CD4-positive, alpha-beta memory T cell (primary cell): ENCODE measurements at places on chromosomes 4 and X. TPM values are rescaled to one million over a fixed set of nuclear protein-coding genes. Genes with fewer than 3 reads are reported as not detected.

Gene CCNA2
- total RNA-seq = 1.2 TPM

Gene C4orf50
- total RNA-seq = 0.26 TPM

Gene MAGEA2B
- not detected for total RNA-seq

Gene MRPL1
- 23.3 TPM for total RNA-seq

Gene GLA
- total RNA-seq = 13.1 TPM

Gene RS1
- not detected for total RNA-seq

Gene RTL3
- not detected for total RNA-seq

GRCh38 chr4:59217910-59218631 is 1982.1 kb upstream of the ADGRL3 start:
- H3K4me1 ChIP-seq = no peaks in the 10 kb centered on the region
- no peak overlapping the region for H3K27ac ChIP-seq
- no peak overlapping the region for H3K4me3 ChIP-seq

GRCh38 chrX:18951032-18951431 is 32.9 kb downstream of the PHKA2 start:
- no peak overlapping the region for H3K27ac ChIP-seq
- no peaks in the 10 kb centered on the region for H3K36me3 ChIP-seq
- H3K4me3 ChIP-seq = no peak overlapping the region
- DNase-seq = no peak

DNA sequence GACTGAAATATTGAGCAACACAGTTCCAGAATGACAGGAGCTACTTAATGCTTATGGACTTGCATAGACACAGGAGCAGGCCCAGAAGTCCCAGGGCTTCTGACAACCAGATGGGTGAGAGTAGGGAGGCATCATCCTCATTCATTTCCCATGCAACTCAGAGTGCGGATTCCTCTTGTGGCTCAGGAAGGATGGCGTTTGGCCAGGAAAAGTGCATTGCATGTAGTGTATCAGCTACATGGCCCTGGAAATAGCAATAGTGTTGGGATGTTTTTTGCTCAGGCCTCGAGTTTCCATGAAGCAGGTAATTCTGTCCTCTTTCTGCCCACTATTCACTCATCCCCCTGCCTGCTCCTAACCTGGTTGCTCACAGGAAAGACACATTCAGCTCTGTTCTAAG is 136.6 kb downstream of the PDGFRA start:
- H3K4me1 ChIP-seq = no peaks in the 10 kb centered on the region
- no peaks in the 10 kb centered on the region for H3K27me3 ChIP-seq
- no peaks in the 10 kb centered on the region for H3K36me3 ChIP-seq
- DNase-seq = no peak
- no peak overlapping the region for H3K4me3 ChIP-seq
- no peak overlapping the region for H3K27ac ChIP-seq

GRCh38 chr4:165828928-165829327 is 44.1 kb upstream of the TLL1 start:
- H3K4me1 ChIP-seq = no peaks in the 10 kb centered on the region
- H3K4me3 ChIP-seq = no peak overlapping the region
- no peak for DNase-seq
- H3K27ac ChIP-seq = no peak overlapping the region

DNA sequence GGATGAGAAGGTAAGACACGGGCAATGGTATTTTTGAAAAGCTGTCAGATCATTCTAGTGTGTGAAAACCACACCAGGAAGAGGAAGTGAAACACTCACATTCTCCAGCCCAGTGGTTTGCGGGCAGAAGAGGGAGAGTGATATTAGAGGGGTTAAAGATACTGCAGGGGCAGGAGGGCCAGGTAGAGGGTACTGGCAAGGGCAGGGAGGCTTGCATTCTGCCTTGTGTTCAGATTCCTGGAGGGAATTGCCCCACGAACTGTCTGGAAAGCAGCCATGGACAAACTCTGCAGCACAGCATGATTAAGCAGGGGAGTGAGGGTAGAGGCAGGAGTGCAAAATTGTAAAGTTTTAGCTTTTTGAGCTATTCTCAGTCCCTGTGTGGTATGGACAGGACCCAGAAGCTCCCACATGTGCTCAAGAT is 30.9 kb downstream of the NIPAL1 start:
- H3K4me1 ChIP-seq = peaks cover 57% of the 10 kb centered on the region
- H3K27me3 ChIP-seq = no peaks in the 10 kb centered on the region
- peak; percentile 44 for DNase-seq
- H3K4me3 ChIP-seq = no peak overlapping the region
- H3K36me3 ChIP-seq = no peaks in the 10 kb centered on the region
- H3K27ac ChIP-seq = no peak overlapping the region

- H3K27me3 ChIP-seq = no peaks in the 10 kb centered on the region
- H3K4me1 ChIP-seq = peaks cover 33% of the 10 kb centered on the region
- peak overlapping the region; percentile 66 for H3K27ac ChIP-seq
- peak overlapping the region; percentile 78 for H3K4me3 ChIP-seq
- H3K36me3 ChIP-seq = no peaks in the 10 kb centered on the region
Observed at GRCh38 chrX:109732017-109732801, 848 bp downstream of the ACSL4 start.

DNA sequence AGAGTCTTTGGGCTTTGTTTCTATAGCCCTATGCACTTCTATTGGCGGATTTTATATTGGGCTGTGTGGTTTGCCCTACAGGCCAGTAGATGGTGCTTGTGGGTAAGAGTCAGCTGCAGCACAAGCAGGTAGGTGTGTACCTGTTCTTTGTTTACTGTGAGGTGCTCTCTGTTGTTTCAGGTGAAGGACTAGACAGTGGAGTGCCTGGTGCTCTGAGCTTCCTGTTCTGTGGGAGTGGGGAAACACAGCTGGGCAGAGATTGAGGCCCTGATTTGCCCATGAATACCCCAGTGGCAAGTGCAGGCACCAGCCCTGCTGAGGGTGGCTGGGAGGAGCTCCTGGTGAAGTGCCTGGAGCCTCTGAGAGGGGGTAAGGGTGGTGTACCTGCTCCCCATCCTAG is 26.3 kb upstream of the UCP1 start:
- H3K27ac ChIP-seq = no peak overlapping the region
- no peak for DNase-seq
- no peaks in the 10 kb centered on the region for H3K27me3 ChIP-seq
- no peak overlapping the region for H3K4me3 ChIP-seq
- H3K4me1 ChIP-seq = no peaks in the 10 kb centered on the region
- no peaks in the 10 kb centered on the region for H3K36me3 ChIP-seq

DNA sequence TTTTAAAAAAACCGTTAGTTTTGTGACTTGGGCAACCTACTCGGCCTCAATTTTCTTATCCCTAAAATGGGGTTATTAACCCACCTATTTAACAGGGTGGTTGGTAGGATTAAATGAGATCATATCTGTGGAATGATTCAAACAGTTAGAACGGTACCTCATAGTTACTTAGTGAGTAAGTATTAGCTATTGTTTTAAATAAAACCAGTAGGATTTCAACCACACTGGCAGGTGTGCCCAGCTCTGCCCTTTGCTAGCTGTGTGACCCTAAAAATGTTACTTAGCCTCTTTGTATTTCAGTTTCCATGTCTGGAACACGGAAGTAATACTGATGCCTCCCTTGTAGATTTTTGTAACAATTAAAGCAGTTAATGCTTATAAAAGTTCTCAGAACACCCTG is 225.8 kb upstream of the SPRY1 start:
- H3K27ac ChIP-seq = no peak overlapping the region
- no peaks in the 10 kb centered on the region for H3K36me3 ChIP-seq
- H3K27me3 ChIP-seq = no peaks in the 10 kb centered on the region
- no peak overlapping the region for H3K4me3 ChIP-seq
- H3K4me1 ChIP-seq = no peaks in the 10 kb centered on the region

DNA sequence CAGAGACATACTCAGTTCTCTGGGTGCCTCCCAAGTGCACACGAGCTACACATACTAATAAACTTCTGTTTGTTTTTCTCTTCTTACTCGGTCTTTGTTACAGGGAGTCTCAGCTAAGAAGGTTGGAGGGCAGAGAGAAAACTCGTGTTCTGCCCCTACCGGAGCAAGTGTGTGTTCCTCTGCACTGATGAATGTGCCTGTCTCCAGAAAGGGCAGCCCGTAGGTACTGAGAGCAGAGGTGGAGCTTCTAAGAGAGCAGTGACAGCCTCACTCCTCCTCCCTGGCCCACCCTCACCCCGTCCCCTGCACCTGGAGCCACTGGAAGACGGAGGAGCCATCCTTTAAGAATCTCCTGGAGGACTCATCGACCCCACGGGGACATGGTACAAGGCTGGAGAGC is 67.6 kb downstream of the MTNR1A start:
- no peak for DNase-seq
- H3K27ac ChIP-seq = no peak overlapping the region
- H3K4me3 ChIP-seq = no peak overlapping the region

DNA sequence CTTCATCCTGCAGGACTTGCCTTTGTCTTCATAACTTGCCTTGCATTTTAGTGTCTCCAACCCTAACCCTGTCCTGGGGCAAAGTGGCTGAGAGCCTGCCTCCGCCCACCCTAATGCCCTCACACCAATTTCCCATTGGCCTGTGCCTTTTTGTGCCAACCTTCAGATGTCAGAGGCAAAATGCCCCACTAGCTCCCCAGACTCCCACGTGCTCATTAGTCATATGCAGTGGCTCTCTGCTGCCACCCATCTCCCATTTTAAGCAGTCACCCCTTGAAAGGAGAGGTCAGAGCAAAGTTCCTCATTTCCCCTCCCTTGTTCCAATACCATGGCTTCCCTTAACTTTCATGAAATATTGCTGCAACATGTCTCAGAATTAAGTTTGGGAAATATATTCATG is 74.8 kb upstream of the PASD1 start:
- no peaks in the 10 kb centered on the region for H3K4me1 ChIP-seq
- no peak overlapping the region for H3K4me3 ChIP-seq
- H3K27ac ChIP-seq = no peak overlapping the region
- H3K27me3 ChIP-seq = no peaks in the 10 kb centered on the region
- no peaks in the 10 kb centered on the region for H3K36me3 ChIP-seq

DNA sequence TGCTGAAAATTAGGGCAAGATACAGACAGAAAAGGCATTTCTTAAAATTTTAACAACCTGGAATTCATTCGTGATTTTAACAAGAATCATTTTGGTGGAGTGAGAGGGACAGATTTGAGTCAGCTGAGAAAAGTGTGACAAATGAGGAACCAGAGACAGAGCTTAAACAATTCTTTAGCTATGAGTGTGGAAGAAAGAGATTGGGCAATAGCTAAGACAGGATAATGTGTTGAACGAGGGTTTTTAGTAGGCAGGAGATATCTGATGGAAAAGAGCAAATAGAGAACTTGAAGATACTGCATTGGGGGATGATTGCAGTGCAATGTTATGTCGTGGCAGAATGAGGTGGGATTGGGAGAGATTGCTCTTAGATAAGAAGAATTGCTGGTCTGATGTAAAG is 164.2 kb upstream of the SPRY1 start:
- no peaks in the 10 kb centered on the region for H3K27me3 ChIP-seq
- no peak overlapping the region for H3K4me3 ChIP-seq
- H3K36me3 ChIP-seq = no peaks in the 10 kb centered on the region
- H3K4me1 ChIP-seq = no peaks in the 10 kb centered on the region

DNA sequence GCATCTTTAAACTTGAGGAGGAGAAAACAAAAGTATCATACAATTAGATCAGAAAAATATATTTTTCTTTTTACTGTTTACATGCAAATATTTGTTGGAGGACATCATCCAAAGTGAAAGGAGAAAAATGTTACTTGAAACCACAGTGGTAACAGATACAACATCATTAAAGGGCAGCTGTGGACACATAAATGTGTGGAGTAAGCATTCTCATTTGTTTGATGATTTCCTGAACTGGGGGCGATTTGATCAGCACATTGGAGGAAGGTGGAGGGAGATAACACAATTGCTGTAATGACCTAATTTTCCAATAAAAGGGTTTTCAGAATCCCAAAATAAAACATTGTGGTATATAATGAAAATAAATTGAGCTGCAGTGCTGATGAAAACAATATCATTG is 314.5 kb upstream of the HS3ST1 start:
- H3K27ac ChIP-seq = no peak overlapping the region
- no peak overlapping the region for H3K4me3 ChIP-seq
- no peak for DNase-seq
- H3K36me3 ChIP-seq = no peaks in the 10 kb centered on the region
- H3K27me3 ChIP-seq = no peaks in the 10 kb centered on the region

DNA sequence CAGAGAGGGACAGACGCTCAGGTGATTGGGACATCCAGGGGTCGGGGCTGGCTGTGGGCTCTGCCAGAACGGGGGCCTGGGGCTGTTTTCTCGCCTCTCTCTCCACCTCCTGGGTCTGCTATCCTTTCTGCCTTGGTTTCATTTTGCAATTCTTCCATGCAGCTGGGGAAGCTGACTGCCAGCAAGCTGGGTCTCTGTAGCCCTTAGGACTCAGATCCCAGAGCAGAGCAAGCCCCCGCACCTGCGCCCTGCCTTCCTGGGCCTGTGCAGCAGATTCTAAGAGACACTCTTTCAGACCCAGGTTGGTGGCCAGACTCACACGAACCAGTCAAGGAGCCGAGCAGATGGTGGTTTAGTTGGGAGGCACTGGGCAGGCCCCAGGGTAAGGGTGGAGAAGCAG is 59.1 kb upstream of the GRPEL1 start:
- H3K27me3 ChIP-seq = no peaks in the 10 kb centered on the region
- no peaks in the 10 kb centered on the region for H3K4me1 ChIP-seq
- no peak for DNase-seq

- no peaks in the 10 kb centered on the region for H3K27me3 ChIP-seq
- H3K27ac ChIP-seq = no peak within 1 kb of the TSS
- H3K36me3 ChIP-seq = no peaks in the 10 kb centered on the region
- no peaks in the 10 kb centered on the region for H3K4me1 ChIP-seq
Observed at GRCh38 chrX:143635915-143636314, at the start of gene SLITRK4. TSS of gene SLITRK4 (minus strand) at chrX:143636101. CDS start at chrX:143631108, 4,993 bp downstream.

DNA sequence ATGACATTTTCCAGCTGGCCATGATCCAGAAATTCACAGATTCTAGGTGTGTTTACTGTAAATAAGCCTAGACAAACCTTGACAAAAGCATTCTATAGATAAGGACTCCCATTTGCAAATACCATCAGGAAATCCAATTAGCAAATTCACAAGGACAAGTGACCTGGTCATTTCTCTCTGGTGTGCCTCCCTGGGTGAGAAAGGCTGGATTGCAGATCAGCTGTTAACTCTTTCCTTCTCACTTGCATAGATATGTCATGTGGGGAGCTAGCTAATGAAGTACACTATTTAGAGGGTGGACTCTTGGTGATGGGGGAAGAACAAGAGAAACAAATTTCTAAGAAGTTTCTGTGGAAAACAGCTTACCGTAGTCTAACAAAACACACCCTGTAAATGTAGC is 58.9 kb downstream of the MOSPD2 start:
- H3K4me1 ChIP-seq = no peaks in the 10 kb centered on the region
- H3K27me3 ChIP-seq = no peaks in the 10 kb centered on the region
- no peaks in the 10 kb centered on the region for H3K36me3 ChIP-seq
- DNase-seq = no peak
- H3K27ac ChIP-seq = no peak overlapping the region
- H3K4me3 ChIP-seq = no peak overlapping the region

GRCh38 chr4:168795346-168795745 is 214.7 kb downstream of the CBR4 start:
- H3K4me3 ChIP-seq = no peak overlapping the region
- DNase-seq = no peak
- no peaks in the 10 kb centered on the region for H3K27me3 ChIP-seq

- DNase-seq = no peak
- H3K4me3 ChIP-seq = no peak overlapping the region
- H3K27ac ChIP-seq = no peak overlapping the region
- no peaks in the 10 kb centered on the region for H3K36me3 ChIP-seq
Observed at GRCh38 chr4:163330916-163331628, 1.3 kb downstream of the NPY1R start.
